Chondrocyte (in vitro differentiated cells): ENCODE measurements at places on chromosomes 16 and 17. TPM values are rescaled to one million over a fixed set of nuclear protein-coding genes. Genes with fewer than 3 reads are reported as not detected.
A peak's percentile ranks its signal among the peaks of the same experiment; 100 is the strongest.

GRCh38 chr16:29765167-29766032 is 12.7 kb upstream of the ZG16 start:
- peaks cover 8% of the 10 kb centered on the region for H3K27me3 ChIP-seq
- no peak overlapping the region for H3K27ac ChIP-seq
- no peak for DNase-seq
- no peaks in the 10 kb centered on the region for H3K36me3 ChIP-seq
- no peaks in the 10 kb centered on the region for H3K4me1 ChIP-seq

DNA sequence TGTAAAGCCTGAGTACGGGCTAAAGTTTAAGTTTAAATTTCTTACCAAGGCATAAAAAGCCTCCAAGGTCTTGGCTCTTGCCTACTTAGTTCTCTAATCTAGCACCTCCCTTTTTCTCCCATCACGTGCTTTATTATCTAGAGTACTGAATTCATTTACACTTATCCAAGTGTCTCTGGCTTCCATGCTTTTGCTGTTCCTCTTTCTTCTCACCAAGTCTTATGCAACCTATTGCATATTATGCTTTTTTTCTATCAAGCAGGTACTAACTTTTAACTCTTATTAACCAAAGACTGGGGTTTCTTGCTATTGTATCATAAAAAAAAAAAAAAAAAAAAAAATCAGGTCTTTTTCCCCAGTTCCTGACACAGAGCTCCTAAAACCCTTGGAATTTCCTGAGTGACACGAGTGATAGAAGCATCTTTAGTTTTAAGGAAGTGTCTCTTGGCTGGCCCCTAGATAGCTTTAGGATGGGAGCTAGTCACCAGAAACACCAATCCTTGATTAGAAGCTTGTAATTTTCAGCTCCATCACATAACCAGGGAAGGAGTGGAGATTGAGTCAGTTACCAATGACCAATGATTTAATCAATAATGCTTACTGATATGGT is 44.9 kb downstream of the SSH2 start:
- H3K36me3 ChIP-seq = no peaks in the 10 kb centered on the region
- no peak overlapping the region for H3K4me3 ChIP-seq
- H3K27me3 ChIP-seq = no peaks in the 10 kb centered on the region
- H3K4me1 ChIP-seq = peaks cover 27% of the 10 kb centered on the region
- no peak for DNase-seq

DNA sequence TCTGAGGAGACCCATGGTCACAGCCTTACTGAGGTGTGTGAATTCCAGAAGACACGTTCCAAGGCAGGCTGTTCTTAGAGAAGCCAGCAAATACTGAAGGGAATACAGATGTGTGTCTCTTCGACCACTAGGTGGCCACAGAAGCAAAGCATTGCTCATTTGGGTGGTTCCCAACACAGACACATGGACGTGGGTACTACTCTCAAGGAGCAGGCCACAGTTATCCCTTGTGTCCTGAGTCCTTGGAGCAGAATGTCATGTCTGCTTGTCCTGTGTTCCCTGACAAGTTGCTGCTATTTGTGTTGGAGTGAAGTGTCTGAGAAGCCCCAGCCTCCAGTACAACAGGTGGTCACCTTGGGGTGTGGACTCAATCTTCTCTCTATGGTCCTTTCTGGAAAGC is 30.3 kb downstream of the HMOX2 start:
- peaks cover 18% of the 10 kb centered on the region for H3K36me3 ChIP-seq
- no peak overlapping the region for H3K4me3 ChIP-seq
- H3K4me1 ChIP-seq = peaks cover 18% of the 10 kb centered on the region
- no peak for DNase-seq
- no peaks in the 10 kb centered on the region for H3K27me3 ChIP-seq
- H3K27ac ChIP-seq = no peak overlapping the region

DNA sequence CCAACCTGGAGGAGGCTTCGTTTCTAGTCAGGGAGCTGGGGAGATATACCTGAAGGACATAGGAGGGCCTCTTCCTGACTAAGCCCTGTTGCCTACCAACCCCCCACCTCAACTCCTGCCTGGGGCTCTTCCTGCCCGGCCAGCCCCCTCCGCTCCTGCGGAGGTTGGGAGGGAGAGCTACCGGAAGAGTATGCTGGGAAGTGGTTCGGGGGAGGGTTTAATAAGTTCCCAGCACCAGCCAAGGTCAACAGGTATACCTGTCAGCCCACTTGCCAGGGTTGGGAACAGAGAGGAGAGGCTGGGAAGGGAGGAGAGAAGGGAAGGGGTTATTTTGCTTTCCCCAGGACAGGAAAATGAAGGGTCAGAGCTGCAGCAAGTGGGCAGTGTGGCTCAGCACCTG is 4.7 kb downstream of the PPP1R1B start:
- DNase-seq = no peak
- H3K27me3 ChIP-seq = peaks cover 28% of the 10 kb centered on the region
- peaks cover 7% of the 10 kb centered on the region for H3K4me1 ChIP-seq
- peaks cover 2% of the 10 kb centered on the region for H3K36me3 ChIP-seq
- H3K27ac ChIP-seq = no peak overlapping the region

DNA sequence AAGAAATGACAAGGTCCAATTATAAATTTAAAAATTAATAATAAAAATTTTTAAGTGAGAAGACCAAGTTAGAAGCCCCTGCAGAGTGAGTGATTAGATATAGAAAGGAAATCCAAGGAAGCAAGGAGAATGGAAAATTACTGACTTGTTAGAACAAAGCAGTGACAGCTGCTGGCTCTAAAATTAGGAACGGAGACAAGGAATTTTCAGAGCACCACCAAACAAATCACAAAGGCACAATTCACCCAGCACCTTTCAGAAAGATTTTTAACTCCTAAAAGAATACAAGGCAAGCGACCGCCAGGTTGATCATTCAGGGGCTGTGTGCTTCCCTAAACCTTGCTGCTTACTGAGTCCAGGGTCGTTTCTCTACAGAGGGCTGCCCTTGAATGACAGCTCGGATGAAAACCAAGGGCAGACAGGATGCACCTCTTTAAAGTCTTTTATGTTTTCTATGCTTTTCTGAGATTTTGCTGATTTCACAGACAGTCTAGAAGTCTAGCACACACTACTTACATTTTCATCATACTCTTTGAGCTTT is 45.4 kb upstream of the GINS3 start:
- no peaks in the 10 kb centered on the region for H3K4me1 ChIP-seq
- no peak for DNase-seq
- H3K27ac ChIP-seq = no peak overlapping the region
- no peaks in the 10 kb centered on the region for H3K36me3 ChIP-seq
- peaks cover 58% of the 10 kb centered on the region for H3K27me3 ChIP-seq

DNA sequence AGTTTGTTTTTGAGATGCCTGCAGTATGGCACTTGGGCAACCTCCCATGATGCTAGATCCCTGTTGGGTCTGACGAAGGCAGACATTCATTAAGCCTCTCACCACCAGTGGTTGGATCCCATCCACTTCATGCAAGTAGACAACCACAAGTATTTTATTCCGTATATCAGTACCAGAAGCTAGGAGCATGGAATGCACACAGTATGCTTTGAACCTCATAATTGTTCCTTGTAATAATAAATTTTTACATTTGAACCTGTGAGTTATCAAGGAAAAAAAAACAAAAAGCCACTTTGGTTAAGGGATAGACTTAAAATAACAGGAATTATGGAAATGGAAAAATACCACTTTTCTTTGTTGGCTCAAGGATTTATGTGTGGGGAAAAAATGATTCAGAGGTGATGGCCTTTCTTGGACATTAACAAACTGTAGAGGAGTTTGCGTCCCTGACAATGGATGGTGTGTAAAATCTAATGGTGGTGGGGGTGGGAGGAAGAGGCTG is 107.1 kb upstream of the KCNJ16 start:
- no peak for DNase-seq
- H3K27ac ChIP-seq = peak overlapping the region; percentile 4
- H3K27me3 ChIP-seq = no peaks in the 10 kb centered on the region
- peaks cover 10% of the 10 kb centered on the region for H3K4me1 ChIP-seq
- H3K36me3 ChIP-seq = peaks cover 1% of the 10 kb centered on the region

The CBFA2T3 gene
- total RNA-seq = 0.23 TPM in 1 of 3 replicates, not detected in the others

The KRT36 gene
- total RNA-seq = not detected in 3 replicates

The ASIC2 gene
- total RNA-seq = not detected in 3 replicates
